Stimulated activated CD4-positive, alpha-beta T cell treated with anti-CD3 and anti-CD28 coated beads, Interleukin-1b, Interleukin-23, amount 100 ng/mL, for 1 hour (primary cell): ENCODE measurements at places on chromosomes 7 and 10.

DNA sequence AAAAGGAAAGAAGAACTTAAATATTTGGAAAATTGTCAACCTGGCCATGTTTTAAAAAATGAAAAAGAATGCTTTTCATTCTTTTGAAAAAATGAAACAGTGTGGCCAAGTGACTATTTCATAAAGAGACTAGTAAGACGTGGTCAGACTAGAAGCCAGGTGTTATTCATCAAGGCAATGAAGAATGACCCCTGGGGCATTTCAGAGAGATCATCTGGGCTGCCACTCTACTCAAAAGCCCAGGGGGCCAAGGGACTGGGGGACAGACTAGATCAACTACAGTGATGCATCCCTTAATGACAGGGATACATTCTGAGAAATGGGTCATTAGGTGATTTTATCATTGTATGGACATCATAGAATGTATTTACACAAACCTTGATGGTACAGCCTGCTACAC is 199.4 kb downstream of the STK31 start:
- no peak for DNase-seq

- no peak for DNase-seq
Measured at GRCh38 chr7:47581438-47581803, 490 bp downstream of the TNS3 start.

DNA sequence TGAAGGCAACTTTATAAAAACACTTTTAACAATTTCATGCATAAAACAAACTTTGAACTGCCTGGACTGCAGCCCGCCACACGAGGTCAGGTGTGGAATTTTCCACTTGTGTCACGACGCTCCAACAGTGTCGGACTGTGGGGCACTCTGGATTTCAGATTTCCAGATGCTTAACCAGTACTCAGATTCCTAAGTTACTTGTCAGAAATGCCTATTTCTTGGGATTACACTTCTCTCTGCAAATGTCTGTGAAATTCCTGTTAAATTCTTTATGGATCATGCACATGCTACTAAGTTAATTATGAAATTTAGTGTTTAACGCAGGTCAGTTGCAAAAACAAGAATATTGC is 473 bp upstream of the GPER1 start:
- DNase-seq, result no peak

GRCh38 chr10:131635564-131636015 is 265.2 kb upstream of the PPP2R2D start:
- DNase-seq, result no peak

GRCh38 chr7:48832303-48832845 is 92.0 kb upstream of the CDC14C start:
- no peak for DNase-seq

GRCh38 chr7:126578338-126578737 is 674.4 kb downstream of the GRM8 start:
- DNase-seq, result no peak

GRCh38 chr7:91459539-91459938 is 195.3 kb downstream of the FZD1 start:
- DNase-seq, result no peak

- DNase-seq, result no peak
Measured at GRCh38 chr7:41035794-41036193, 667.1 kb downstream of the INHBA start.

DNA sequence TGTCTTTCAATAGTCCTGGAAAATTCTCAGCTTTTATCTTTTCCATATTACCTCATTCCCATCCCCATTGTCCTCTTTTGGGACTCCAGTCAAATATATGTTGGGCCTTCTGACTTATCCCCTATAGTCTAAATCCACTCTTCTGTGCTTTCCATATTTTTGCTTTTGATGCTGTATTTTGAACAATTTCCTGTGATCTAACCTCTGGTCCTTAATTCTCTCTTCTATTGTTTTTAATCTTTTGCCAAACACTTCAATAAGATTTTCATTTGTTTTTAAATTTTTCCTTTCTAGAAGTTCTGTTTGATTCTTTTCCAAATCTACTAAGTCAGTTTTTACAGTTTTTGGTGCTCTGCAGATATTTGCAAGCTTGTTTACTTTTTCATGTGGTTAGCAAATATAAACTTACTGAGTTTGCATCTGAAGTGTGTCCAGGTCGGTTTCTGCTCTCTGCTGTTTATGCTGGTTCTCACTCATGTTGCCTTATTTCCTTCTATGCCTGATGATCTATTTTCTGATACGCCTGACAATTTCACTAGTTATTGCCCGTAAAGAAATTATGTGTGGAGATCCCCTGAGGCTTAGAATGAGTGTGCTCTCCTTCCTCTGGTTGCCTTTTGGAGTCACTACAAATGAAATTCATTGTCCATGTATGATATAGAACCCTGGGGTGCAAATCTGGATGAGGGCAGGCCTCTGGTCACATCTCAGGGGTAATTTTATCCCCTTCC is 110.4 kb downstream of the RBM20 start:
- DNase-seq, result no peak

- DNase-seq, result no peak
Measured at GRCh38 chr7:87877366-87878040, 1.2 kb downstream of the DBF4 start.

GRCh38 chr7:142797391-142798377 is 26.9 kb downstream of the PRSS2 start:
- DNase-seq, result no peak

- DNase-seq, result no peak
Measured at GRCh38 chr7:94307399-94308048, 87.2 kb upstream of the COL1A2 start.

DNA sequence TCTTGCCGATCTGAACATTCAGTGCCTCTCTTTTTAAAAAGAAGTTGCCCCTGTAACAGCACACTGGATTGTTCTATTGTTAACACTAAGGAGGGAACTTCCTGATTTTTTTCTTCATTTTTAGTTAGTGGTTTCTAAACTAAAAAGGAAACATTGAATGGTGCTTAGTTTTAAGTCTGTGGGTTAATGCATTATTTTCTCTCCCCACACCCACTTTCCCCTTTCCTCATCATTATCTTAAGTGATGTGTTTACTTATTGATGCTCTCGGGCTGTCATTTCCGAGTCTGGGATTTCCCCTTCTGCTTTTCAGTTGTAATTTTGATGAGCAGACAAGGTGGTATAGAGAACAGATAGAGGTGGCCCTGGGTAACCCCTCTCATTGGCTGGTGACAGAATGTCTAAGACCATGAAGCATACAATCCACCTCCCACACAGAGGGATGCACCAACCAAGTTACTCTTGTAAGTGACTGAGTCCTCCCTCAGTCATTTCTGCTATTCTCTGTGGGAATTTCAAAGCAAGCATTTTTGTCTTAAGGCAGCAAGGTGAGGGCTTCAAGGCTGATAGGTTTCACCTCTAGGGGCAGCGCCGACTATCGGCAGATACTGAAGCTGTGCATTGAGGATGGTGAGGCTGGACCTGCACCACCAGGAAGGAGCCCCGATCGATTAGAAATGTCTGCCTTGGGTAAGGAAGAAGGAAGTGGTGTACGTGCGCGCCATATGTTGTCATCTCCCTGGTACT is 49.5 kb downstream of the CHN2 start:
- DNase-seq, result no peak

DNA sequence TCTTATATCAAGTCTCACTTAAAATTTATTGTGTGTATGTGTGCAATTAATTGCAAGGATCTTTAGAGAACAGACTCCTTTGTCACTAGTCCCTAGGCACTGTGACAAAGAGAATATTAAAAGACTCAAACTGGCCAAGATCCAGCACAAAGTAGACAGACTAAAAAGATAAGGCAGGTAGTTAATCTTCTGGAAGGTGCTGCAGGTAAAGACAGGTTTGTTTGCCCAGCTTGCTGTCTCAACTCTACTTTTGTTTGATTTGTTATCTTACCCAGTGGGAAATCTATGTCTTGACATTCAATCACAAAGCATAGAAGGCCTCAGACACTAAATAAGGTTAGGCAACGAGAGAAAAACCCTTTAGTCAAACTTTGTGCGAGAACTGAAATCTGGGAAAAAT is 807.9 kb upstream of the LRRN3 start:
- DNase-seq, result no peak

GRCh38 chr7:141238596-141239243 is 164.9 kb downstream of the TMEM178B start:
- no peak for DNase-seq

DNA sequence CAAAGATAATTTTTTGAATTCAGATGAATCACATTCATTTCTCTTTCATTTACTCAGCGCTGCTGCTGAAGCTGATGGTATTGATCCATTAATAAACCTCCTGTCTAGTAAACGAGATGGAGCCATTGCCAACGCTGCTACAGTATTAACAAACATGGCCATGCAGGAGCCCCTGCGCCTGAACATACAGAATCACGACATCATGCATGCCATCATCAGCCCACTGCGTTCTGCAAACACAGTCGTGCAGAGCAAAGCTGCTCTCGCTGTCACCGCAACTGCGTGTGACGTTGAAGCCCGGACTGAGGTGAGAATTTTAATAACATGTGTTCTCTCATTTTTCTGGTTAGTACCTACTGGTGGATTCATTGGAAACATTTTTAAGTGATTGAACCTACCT is 70.2 kb downstream of the ARMC3 start:
- DNase-seq, result no peak

- DNase-seq, result no peak
Measured at GRCh38 chr7:138964624-138965436, 16.4 kb downstream of the KIAA1549 start.
